ENCODE measurements at places on chromosomes 2 and 18. TPM values are rescaled to one million over a fixed set of nuclear protein-coding genes. Genes with fewer than 3 reads are reported as not detected.

DNA sequence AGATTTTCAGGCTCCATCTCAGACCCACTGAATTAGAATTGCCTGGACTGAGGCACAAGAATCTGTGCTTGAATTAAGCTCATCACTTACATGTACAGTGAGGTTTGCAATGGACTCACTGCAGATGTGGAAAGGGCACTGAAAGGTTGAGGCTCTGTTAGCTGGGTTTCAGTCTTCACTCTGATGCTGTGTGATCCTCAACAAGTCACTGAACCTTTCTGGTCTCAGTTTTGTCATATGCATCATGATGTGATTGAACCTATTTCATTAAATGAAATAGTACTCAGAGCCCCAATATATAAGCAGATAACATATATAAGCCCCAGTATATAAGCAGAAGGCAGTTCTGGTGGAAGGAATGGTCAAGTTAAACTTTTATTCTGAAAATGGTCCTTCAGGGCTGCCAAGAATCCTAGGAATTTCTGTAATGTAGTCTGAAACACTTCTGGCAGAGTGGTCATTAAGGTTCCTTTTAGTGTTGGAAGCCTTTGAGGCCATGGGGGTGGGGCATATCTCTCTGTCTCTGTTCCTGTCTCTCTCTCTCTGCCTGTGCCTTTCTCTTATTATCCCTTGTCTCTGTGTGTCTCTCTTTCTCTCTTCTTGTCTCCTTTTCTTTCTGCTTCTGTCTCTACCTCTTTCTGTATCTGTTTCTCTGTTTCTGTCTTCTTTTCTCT lies 110.4 kb downstream of the ADCYAP1 start:
- DNase-seq: no peak

DNA sequence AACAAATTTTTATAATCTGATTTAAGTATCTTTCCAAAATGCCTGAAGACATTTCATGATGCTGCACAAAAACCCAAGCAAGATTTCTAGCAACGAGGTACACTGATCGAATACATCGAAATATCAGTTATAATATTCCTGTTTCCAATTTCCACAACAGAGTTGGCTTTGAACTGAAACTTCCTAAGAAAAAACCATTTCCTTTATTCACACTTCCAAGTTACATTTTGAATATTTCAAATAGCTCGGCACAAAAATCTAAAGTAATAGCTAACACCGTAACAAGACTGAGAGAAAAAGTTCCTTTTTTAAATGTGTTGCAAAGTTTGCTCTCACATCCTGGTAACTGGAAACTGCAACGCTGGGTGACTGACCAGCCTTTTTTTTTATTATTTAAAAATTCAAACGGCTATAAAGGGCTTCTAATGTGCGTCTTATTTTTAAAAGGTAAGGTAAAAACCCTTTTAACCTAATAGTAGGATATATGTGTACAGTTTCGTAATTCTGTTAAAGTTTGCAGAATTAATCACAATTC lies 1.7 kb downstream of the HNRNPLL start:
- DNase-seq: no peak

- DNase-seq: no peak
These were observed 187.9 kb upstream of the LHCGR start for GRCh38 chr2:48943436-48943835.

DNA sequence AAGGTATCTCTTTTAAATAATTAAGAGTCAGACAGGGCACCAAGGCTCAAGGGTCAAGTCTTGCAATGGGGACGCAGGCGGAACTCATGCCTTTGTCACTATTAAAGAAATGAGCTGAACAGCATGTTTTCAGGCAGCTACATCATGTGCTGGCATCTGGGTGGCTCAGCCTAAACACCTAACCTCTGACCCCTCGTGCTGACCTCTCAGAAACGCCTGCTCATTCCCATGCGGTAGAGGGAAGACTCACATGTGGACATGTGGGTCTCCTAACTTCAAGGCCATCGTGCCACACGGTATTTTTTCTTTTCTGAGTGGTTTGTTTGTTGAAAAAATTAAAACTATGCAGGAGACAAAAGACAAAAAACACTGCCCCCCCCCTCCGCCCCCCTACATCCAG lies 31.3 kb downstream of the CYP27C1 start:
- no peak for DNase-seq

DNA sequence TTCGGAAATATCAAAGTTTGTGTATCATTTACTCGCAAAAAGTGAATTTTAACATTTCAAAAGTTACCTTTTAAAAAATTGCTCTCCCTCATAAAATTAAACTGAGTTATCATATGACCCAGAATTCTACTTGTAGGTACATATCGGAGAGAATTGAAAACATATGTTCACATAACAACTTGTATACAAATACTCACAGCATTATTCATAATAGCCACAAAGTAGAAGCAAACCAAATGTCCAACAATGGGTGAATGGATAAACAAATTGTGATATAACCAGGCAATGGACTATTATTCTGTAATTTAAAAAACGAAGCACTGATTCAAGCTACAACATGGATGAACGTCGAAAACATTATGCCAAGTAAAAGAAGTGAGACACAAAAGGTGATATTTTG lies 412.0 kb upstream of the TCF4 start:
- DNase-seq: no peak

GRCh38 chr2:144163592-144163991 lies 356.3 kb downstream of the ZEB2 start:
- no peak for DNase-seq

GRCh38 chr2:120320318-120320851 lies 25.6 kb upstream of the INHBB start:
- no peak for DNase-seq

GRCh38 chr2:47891369-47892337 lies 14.6 kb downstream of the FBXO11 start:
- no peak for DNase-seq

GRCh38 chr2:97880334-97880733 lies 115.4 kb downstream of the TMEM131 start:
- DNase-seq: no peak

- DNase-seq: no peak
These were observed 127.7 kb downstream of the TNS1 start for GRCh38 chr2:217875138-217875537.

GRCh38 chr2:39515273-39515896 lies 78.3 kb upstream of the MAP4K3 start:
- no peak for DNase-seq

DNA sequence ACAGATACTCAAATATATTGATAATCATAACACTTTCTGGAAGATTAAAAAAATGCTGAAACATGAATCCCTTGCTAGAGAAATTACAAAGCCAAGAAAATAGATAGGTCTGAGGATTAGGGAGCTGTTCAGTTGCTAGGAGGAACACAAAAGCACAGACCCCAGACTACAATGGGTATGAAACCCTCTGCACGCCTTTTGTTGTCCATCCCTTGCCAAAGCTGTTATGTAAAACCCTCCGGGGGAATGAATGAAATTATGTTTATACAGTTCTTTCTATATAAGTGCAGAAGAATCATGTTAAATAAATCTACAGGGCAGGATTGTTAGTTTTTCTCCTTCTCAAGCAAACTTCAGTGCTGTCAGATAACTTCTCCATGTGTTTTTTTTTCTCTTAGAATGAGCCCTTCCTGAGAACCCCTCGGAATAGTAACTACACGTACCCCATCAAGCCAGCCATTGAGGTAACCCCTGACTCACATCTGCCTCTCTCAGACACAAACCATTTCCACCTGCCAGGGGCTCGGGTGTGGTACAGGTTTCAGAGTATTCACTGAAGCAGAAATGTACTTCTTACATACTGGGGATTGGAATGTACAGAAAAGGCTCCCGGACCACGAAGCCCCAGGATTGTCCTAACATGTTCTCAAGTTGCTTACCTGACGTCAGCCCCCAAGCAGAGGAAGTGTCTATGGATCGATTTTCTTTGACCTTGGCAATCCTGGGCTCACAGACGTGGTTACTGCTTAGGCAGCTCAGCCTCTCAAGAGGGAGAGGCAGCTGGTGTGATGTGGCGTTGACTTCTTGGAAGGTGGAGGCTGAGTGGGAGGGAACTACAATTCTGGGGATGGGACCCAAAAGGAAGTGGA lies 118.0 kb downstream of the PLB1 start:
- DNase-seq: no peak

DNA sequence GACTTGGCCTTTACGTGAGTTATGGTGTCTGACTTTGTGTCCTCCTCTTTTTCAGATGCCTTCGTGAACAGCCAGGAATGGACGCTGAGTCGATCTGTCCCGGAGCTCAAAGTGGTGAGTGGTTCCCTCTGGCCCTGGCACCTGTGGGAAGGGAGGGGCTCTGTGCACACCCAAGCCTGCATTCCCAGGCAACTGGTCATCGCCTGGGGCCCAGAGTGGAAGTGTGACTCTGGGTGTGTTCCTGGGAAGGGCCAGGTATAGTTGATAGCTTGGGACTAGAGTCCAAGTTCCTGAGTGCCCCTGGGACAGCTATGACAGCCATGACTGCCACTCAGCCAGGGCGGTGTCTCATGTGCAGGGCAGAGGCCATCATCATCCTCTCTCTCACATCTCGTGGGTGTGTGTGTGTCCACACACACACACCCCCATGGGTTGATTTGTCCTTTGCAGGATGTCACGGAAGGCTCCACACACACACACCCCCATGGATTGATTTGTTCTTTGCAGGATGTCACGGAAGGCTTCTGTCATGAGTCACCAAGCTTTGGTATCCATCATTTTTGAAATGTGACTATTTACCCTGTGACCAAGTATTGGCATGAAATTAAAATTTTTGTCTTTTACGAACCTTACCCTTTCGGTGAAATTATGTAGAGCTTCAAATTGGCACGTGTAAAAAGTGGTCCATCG lies 215.4 kb downstream of the AGAP1 start:
- no peak for DNase-seq

DNA sequence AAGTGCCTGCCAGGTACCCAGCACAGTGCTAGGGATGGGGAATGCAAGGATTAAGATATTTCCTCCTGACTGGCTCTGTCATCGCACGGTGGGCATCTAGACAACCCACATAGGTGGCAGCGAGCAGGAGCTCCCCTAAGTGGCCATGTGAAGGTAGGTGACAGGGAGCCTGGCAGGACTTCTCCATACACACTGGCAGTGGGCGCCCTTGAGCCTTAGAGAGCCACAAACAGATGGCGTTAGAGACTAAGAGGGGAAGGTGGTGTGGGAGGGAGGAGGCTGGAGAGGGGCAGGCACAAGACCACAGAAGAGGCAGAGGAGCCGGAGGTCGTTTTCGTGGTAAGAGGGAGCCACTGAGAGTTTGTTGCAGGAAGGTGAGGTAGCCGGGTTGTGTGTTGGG lies 15.2 kb downstream of the PRELID3A start:
- peak; percentile 34 for DNase-seq

DNA sequence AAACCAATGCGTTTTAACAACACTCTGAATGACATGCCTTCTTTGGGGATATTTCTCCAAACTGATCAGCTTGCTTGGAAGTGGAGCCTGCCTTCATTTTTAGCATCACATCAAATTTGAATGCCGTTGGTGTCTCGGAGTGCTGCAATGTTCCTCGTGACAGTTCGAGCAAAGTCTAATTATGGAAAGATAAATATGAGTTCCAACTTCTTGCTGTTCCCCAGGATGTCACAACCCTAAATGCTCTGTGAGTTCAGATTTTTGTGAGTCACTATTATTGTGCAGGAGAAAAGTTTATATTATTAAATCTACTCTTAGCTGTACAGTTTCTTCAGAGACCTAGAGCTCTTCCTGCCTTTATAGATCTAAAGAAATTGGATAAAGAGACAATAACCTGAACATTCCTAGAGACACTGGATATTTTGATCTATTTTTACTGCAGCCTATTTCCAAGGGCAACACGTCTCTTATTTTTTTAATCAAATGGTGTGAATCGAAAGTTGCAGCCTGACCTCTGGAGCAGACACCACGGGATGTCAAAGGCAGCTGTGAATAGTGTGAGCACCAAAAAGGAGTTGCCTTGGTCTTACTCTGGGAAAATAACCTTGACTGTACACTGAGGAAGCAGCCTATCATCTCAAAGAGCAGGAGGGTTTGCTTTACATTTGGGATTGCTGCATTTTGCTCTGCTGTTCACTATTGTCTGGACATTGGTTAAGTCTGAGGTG lies 330.1 kb downstream of the TDRD15 start:
- no peak for DNase-seq

GRCh38 chr2:145038041-145038525 lies 518.2 kb upstream of the ZEB2 start:
- DNase-seq: no peak

- DNase-seq: no peak
These were observed 46.4 kb downstream of the ACKR3 start for GRCh38 chr2:236616031-236616430.

DNA sequence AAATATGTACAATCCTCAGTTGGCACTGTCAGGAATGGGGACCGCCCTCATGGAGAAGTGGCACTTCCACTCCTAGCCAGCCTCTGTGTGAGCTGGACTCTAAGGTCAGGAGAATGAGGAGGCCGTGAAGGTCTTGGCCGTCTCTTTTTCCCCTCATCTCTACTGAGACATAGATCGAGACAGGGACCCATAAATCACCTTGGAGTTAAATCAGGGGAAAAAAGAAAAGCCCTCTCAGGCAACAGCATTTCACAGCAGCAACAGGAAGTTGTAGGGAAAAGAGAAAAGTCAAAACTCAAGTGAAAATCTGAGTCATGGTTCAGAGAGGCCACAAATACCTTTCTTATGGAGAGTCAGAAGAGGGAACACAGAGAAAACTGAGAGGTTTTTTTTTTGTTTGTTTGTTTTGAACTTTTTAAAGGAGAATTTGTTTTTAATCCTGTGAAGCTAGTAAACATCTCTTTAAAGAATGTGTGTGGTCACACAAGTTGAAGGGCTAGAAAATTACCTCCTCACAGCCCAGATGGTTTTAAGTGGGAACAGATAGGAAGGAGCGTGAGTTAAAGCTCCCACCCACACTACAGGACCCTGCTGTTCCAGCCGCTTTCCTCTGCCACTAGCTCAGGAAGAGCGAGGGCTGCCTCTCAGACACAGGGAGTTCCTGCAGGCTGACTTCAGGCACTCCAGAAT lies 30.6 kb upstream of the CYP1B1 start:
- DNase-seq: no peak

DNA sequence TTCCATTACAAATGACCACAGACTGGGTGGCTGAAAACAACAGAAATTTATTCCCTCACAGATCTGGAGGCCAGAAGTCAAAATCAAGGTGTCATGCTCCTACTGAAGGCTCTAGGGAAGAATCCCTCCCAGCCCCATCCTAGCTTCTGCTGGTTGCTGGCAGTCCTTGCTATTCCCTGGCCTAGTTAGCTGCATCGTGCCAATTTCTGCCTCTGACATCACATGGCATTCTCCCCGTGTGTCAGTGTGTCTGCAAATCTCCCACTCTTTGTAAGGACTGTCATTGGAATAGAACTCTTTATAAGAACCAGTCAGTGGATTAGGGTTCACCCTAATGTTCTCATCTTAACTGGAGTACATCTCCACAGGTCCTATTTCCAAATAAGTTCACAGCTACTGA lies 30.5 kb upstream of the NCKAP5 start:
- DNase-seq: no peak

GRCh38 chr2:46985512-46985911 lies 69.9 kb upstream of the MCFD2 start:
- DNase-seq: no peak

Gene CD8B2
- not detected for total RNA-seq

Gene LOXHD1
- total RNA-seq: 0.18 TPM

Gene MPP4
- 0.45 TPM for total RNA-seq

Gene VWA3B
- 0.73 TPM for total RNA-seq

Gene RPRM
- total RNA-seq: 7.0 TPM

Gene SP5
- 17.5 TPM for total RNA-seq

Gene ALK
- total RNA-seq: 6.4 TPM

Gene SNORC
- total RNA-seq: 4.2 TPM

Gene CBLN2
- 42.6 TPM for total RNA-seq

Gene CELF4
- 62.9 TPM for total RNA-seq

Gene ADGRF3
- total RNA-seq: 0.18 TPM
